ENCODE measurements at places on chromosomes 13 and 19.

DNA sequence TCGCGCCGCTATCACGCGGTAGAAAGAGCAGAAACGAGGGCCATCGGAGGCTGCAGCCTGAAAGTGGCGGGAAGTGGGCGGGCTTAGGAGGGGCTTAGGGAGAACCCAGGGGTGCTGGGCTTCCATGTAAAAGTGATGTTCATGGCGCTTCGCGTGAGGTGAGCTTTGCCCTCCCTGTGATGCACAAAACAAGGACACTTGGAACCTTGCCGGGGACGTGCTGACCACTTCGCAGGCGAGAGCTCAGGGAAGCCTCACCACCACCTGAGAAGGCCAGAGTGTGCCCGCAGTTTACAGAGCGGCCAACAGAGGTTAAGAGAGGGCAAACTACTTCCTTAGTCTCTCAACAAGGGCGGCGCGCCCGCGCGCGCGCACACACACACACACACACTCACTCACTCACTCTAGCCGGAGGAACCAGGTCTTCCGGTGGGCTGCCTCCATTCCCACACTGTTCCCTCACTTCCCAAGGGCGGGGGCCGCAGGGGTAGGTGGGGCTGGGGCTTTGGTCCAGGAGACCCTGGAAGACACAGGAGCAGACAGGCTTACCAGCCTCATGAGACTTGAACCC is 651 bp downstream of the GAPDHS start:
- DNase-seq = peak; percentile 46

GRCh38 chr19:34217952-34218817 is 36.2 kb upstream of the GARRE1 start:
- DNase-seq = peak; percentile 82

DNA sequence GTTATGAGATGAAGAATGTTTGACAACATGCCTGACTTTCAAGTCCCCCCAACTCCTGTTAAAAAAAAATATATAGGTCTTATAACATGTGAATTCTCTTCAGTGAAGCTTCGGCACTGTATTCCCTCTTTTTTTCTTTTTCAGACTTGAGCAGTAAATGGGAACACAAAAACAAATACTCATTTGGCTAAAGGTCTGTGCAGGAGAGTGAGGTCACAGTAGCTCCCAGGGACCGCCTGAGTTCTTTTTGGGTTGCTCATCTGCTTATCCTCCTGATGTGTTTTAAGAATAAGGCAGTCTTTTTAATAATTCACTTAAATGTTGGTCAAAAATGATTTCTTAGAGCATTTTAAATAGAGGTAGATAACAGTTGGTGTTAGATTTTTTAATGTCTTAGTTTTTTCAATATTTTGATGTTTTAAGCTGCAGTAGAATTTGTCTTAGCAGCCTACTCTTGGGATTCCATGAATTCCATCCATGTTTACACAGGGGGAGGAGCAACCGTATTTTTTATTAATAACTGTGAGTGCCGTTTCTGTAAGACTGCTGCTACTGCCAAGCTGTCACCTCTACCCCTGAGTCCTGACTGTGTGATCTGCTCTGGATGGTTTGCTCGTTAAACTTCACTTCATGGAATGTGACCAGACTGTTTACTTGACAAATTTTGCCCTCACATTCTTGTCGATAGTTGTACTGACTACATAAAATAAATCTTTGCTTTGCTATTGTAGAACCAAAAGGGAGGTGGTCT is 14.9 kb downstream of the HNRNPM start:
- DNase-seq = no peak

- DNase-seq = no peak
Observed at GRCh38 chr19:27758626-27759505, 1454.1 kb downstream of the UQCRFS1 start.

DNA sequence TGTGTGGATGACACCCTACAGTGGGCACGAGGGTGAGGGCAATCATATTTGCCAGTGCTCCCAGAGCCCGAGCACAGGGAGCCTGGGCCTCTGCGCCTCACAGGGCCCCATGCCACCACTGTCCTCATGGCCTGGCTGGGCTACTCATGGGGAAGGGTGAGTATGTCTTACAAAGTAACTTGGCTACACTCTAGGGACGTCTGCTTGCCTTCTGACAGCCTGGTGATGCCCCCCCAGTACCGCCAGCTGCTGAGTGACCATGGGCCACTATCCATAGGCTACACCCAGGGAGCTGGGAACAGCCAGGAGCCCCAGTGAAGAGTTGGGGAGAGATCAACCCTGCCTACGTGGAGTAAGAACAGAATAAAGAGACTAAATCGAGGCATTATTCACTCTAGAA is 78.8 kb downstream of the SERP2 start:
- no peak for DNase-seq

DNA sequence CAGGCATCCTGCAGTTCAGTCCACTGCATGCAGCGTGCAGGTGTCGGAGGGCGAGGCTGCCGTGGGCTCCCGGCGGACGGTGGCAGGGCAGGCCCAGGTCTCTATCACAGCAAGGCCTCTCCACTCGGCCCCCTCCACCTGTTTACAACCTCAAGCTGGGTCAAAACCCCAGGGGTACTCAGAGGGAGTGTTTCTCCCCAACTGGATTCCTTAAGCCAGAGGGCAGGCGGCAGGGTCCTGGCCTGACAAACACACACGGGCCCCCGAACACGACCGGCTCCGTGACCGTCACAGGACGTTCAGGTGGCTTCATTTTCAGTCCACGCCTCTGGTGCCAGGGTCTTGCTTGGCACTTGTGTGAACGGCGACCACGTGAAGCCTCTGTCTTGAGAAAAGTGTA is 23.5 kb downstream of the RASA3 start:
- DNase-seq = no peak

DNA sequence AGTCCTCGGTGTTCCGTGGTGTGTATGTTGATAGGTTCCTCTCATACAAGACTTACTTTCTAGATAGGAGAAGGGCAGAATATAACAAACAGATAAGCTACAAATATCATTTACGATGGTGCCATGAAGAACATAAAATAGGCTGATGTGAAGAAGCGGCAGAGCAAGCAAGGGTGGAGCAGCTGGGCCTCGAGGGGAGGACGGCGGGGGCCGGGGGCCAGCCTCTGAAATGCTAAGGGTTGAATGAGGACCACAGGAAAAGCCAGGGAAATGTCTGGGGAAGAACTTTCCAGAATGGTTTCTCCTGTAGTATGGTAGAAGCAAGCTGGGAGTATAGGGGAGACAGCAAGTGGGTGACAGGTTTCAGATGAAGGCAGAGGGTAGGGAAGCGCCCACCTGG is 529.5 kb downstream of the LIG4 start:
- no peak for DNase-seq

- no peak for DNase-seq
Observed at GRCh38 chr13:51258612-51259548, 36.7 kb downstream of the FAM124A start.

- no peak for DNase-seq
Observed at GRCh38 chr13:78468621-78469020, 134.7 kb downstream of the POU4F1 start.

- DNase-seq = peak; percentile 96
Observed at GRCh38 chr19:662962-663681, at the start of gene RNF126. RNF126 (minus strand) TSS chr19:663214; CDS start chr19:663121, 93 bp downstream.

GRCh38 chr13:35768551-35768950 is 292.1 kb upstream of the MAB21L1 start:
- DNase-seq = no peak

DNA sequence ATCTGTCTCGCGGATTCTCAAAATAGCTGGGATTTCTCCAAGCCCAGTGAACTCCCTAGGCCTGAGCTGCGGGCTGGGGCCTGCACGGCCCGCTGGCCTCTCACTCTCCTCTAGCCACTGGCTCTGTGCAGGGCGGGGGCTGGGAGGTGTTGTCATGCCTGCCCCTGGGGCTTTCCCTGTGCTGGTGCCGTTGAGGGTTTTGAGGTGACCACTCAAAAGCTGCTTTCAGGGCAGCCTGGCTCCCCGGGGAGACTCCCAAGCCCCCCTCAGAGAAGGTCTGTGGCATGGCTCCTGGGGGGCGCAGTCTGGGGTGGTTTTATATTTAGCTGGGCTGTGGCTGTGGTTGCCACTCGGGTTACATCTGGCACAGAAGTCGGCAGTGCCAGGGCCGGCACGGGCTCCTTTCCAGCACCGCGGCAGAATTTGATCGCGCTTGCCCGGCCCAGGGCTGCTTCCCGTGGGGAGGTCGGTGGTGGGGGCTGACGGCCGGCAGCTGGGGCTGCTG is 10.0 kb downstream of the NDUFB7 start:
- no peak for DNase-seq

GRCh38 chr13:59398661-59399060 is 765.1 kb downstream of the DIAPH3 start:
- DNase-seq = no peak

- peak; percentile 60 for DNase-seq
Observed at GRCh38 chr19:2627319-2627829, 75.1 kb downstream of the GNG7 start.

- DNase-seq = no peak
Observed at GRCh38 chr19:947707-948539, 22.1 kb downstream of the ARID3A start.

- no peak for DNase-seq
Observed at GRCh38 chr13:34294483-34295129, 476.7 kb downstream of the RFC3 start.

DNA sequence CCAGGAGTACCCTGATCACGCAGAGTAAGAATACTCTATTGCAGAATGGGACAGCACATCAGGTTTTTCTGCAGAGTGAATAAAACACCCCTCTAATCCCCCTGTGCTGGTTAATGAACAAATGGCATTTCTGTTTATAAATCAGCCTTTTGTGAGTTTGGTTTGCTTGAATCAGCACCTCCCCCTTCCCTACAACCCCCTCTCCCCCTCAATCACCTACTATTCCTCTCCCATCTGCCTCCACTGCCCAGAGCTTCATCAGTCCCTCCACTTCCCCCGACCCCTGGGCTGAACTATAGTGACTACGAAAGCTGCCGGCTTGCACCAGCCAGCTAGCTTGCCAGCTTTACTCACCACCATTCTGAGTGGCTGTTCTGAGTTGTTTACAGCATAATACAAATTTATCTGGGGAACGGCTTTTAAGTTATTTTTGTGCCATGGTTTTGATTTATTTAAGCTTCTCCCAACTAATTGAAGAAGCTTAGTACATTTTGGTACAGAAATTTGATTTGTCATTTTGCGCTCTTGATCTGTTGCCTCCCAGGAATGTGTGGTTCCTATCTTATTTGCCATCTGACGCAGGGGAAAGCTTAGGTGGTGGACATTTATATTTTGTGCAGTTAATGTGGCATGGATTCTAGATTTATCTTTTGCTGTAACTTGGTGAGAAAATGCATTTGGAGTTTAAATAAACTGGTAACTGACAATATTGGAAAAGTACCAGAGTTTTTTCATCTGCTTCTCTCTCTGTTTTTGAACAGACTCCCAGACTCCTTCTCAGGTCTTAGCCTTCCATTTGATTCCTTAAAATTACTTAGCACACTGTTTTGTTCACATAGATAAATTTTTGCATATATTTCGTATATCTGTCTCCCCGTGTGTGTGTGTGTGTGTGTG is 41.7 kb upstream of the WDFY2 start:
- DNase-seq = no peak

- no peak for DNase-seq
Observed at GRCh38 chr19:28292822-28293500, 920.0 kb downstream of the UQCRFS1 start.

DNA sequence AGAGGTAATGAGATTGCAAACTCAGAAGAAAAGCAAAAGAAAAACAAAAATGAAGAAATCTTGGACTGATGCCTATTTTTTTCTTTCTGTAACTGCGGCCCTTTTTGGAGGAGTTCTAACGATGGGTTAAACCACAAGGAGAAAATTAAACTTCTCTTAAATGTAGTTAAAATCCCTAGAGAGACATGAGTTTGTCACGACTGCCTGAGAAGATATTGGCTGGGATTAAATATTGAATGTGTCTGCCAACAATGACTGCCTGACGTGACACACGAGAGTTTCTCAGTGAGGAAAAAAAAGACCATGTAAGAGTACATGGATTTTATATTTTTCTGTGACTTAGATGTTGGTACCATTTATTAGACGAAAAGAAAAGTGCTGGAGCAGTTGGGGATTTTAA is 1013.4 kb downstream of the PCDH9 start:
- no peak for DNase-seq

- no peak for DNase-seq
Observed at GRCh38 chr13:77811381-77811780, 107.2 kb downstream of the EDNRB start.

- DNase-seq = no peak
Observed at GRCh38 chr13:96279904-96280303, 190.0 kb downstream of the HS6ST3 start.

- no peak for DNase-seq
Observed at GRCh38 chr13:50014386-50014785, 858 bp upstream of the KCNRG start.

DNA sequence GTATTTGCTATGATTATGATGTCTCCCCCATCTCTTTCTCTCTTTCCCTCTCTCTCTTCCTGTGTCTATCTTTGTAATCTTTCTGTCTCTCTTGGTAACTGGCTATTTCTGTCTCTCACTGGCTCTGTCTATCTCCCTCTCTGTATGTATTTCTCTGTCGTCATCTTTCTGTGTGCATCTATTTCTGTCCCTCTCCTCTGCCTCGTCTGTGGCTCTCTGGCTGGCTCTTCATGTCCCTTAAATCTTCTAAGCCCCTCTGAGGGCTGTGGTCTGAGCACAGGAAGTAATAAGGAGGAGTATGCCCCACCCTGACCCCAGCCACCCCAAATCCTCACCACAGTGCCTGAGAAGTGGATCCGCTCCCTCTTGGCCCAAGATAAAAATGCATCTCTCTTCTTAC is 104.4 kb downstream of the DNAJC15 start:
- DNase-seq = no peak

GRCh38 chr13:28089065-28089464 is 11.3 kb downstream of the FLT3 start:
- no peak for DNase-seq

- no peak for DNase-seq
Observed at GRCh38 chr13:50140153-50140552, 124.9 kb downstream of the KCNRG start.

DNA sequence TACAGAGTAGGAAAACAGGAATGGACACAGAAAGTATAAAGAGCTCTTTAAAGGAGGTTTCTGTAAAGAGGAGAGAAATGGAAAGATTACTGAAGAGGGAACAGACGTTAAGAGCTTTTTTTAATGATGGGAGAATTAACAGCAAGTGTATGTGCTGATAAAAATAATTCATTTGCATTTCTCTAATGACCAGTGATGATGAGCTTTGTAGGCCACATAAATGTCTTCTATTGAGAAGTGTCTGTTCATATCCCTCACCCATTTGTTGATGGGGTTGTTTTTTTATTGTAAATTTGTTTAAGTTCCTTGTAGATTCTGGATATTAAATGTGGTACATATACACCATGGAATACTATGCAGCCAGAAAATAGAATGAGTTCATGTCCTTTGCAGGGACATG is 40.0 kb downstream of the MYO16 start:
- DNase-seq = no peak

Measured in CD4-positive, alpha-beta T cell treated with Interleukin-6 for 4 hours (primary cell).